ENCODE measurements at places on chromosomes 6 and 20.

DNA sequence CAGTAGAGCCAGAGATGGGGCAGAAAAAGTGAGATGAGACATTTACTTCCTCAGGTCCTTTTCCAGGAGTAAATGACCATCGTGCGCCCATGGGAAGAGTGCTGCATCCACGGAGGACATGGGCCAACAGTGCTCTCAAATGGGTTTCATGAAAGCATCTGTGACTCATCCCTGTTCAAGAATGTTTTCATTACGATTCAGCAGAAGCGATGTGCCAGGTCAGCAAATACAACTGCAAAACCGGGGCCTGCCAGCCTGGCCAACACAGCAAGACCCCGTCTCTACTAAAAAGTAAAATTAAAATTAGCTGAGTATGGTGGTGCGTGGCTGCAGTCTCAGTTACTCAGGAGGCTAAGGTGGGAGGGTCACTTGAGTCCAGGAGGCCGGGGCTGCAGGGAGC is 125.1 kb downstream of the LY86 start:
- DNase-seq, result no peak

DNA sequence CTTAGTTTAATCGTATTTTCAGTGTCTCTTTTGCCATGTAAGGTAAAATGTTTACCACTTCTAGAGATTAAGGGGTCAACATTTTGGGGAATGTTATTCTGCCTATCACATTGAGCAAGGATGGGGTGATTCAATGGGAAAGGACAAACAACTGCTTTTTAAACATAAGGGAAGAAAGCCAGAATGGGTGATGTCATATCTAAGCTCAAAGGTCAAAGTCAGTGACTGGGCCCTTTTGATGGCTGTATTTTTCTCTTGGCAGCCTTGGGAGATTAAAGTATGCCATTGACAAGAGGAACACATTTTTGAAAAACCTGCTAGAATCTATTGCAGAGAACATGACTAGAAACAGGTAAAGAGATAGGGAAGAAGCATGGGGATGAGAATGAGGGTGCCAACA is 477.3 kb upstream of the IRAK1BP1 start:
- no peak for DNase-seq

GRCh38 chr20:44354979-44355497 is 461 bp upstream of the HNF4A start:
- no peak for DNase-seq

DNA sequence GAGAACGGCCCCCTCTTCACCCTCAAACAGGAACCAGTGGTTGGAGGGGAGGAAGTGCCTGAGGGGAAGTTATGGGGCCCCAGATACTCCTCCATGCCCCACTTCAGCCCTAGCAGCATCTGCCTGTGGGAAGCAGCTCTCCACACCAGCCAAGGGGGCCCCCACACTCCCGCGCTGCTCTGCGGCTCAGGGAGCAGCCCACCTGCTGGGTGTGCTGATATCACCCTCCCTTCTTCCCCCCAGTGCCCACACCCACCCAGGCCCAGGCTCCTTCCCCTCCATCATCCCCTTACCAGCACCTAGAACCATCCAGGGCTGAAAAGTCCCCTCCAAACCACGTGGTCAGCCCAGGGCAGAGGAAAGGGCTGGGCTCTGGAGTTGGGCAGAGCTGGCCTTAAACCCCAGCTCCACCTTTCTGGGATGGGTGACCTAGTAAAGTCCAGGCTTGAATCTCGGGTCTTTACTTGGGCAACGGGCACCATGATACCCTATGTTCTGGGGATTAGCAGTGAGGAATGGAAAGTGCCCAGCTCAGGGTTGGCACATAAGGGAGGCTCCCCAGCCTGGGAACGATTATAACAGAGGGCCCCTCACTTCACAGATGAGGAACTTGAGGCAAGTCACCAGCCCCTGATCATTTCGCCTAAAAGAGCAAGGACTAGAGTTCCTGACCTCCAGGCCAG is 663 bp downstream of the LST1 start:
- DNase-seq, result peak; percentile 12

GRCh38 chr20:61387204-61387953 is 135.3 kb downstream of the CDH4 start:
- no peak for DNase-seq

DNA sequence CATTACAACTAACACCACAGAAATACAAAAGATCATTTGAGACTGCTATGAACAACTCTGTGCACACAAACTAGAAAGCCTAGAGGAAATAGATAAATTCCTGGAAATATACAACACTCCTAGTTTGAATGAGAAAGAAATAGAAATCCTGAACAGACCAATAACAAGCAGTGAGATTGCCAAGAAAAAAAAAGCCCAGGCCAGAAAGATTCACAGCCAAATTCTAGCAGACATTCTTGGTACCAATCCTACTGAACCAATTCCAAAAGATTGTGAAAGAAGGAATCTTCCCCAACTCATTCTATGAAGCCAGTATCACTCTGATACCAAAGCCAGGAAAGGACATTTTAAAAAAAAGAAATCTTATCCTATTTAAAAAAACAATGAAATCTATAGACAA is 7.0 kb upstream of the CDK19 start:
- DNase-seq, result no peak

GRCh38 chr6:166834049-166834448 is 122.3 kb downstream of the RNASET2 start:
- DNase-seq, result no peak

DNA sequence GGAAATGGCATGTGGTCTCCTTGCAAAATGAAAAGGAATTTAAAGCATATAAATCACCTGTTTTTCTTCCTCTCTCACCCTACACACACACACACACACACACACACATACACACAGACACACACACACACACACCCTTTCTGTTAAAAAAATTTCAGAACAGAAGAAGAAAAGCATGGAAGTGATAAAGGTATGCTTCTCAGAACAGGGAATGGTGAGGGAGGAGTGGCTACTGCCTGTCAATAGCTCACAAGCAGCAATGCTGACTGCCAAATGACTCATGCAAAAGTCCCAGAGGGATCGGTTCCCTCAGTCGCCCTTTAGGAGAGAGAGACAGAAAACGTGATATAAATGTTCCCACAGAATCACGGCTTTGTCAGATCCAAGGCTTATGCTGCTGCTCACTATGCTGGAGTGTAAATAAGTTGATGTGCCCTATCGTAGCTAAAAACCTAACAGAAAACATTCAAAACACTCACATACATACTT is 102.6 kb downstream of the IBTK start:
- no peak for DNase-seq

- DNase-seq, result no peak
Observed at GRCh38 chr6:134267917-134268361, 50.0 kb downstream of the SGK1 start.

DNA sequence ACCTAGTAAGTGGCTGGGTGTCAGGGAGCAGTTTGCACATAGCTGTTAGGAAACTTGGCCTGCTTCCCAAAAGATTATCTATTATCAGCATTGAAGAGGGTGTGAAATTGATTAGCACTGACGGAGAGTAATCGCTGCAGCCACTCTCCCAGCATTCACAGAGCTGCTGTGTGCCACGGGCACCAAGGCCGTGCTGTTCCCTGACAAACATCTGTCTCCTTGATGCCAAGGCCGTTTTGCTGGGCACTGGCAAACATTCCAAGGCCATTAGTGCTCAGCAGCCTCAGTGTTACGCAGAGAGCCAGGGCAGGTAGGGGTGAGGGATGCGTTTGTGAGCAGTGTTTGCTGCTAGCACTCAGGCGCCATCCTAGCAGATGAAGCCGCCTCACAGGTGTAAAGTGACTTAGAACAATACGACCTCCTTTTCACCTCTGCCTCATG is 57.7 kb upstream of the VSTM2L start:
- DNase-seq, result no peak

- no peak for DNase-seq
Observed at GRCh38 chr20:5928836-5929715, 21.3 kb downstream of the TRMT6 start.

- no peak for DNase-seq
Observed at GRCh38 chr20:37223053-37223452, 38.6 kb downstream of the GHRH start.

DNA sequence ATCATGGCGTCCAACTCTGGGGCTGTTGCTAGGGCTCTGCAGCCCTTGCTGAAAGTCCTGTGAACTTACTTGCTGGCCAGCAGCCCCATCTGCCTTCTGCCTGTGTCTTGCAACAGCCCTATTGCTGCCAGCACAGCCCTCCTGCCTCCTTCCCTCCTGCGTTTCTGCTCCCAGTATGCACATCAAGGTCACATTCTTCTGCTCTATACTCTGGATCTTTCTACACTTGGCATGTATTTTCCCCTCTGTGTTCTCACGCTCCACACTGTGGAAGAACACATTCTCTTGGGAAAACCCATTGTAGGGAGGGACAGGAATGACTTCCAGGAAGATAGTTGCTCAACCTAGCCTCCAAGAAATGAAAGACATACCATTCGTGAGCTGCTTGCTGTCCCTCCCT is 80.9 kb upstream of the PHACTR2 start:
- no peak for DNase-seq

GRCh38 chr6:39037707-39038106 is 10.9 kb upstream of the GLP1R start:
- no peak for DNase-seq

DNA sequence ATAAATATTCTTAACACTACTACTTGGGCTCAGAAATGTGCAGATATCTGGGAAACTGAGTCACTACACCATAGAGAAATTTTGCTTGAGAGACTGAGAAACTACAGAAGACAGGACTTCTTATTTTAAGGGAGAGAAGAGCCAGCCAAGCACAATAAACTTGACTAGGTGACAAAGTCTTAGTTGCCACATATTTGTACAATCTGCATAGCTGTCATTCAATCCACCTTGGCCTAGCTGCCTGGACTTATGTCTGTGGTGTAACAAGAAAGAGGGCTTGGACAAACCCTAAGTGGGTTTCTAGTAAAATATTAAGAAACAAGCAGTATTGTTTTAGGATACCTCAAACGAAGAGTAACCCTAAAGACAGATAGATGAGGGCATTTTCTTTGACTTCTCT is 21.8 kb upstream of the IRAK1BP1 start:
- DNase-seq, result no peak

- DNase-seq, result no peak
Observed at GRCh38 chr6:55495277-55495676, 83.7 kb downstream of the HMGCLL1 start.

DNA sequence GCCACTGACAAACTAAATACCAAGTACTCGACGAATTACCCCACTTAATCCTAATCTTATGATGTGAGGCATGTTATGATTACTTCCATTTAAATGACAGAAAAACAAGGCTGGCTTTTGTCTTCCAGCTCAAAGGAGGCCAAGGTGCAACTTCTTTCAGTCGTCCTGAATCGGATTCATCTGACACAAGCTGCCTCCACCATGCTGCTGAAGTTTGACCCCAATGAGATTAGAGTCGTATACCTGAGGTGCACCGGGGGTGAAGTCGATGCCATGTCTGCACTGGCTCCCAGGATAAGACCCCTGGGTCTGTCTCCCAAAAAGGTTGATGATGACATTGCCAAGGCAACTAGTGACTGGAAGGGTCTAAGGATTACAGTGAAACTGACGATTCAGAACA is 71.0 kb downstream of the CHD6 start:
- DNase-seq, result no peak

DNA sequence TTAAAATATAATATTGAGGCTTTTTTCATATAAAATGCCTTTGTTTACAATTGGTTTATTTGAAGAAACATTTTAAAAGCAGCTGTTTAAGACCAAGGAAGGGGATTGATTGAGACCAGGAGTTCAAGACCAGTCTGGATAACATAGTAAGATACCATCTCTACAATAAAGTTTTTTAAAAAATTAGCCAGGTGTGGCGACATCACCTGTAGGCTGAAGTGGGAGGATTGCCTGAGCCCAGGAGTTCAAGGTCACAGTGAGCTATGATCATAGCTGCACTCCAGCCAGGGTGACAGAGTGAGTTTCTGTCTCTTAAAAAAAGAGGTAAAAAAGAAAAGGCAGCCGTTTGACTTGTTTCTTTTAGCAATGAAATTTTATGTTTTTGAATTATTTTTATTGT is 117.0 kb downstream of the STXBP5 start:
- no peak for DNase-seq

- DNase-seq, result no peak
Observed at GRCh38 chr6:106667022-106667402, 37.6 kb downstream of the QRSL1 start.

GRCh38 chr20:47762699-47763268 is 22.5 kb downstream of the SULF2 start:
- no peak for DNase-seq

GRCh38 chr6:140440223-140440835 is 1065.9 kb upstream of the CITED2 start:
- DNase-seq, result no peak

GRCh38 chr20:44650771-44651433 is 597 bp downstream of the ADA start:
- DNase-seq, result peak; percentile 27

DNA sequence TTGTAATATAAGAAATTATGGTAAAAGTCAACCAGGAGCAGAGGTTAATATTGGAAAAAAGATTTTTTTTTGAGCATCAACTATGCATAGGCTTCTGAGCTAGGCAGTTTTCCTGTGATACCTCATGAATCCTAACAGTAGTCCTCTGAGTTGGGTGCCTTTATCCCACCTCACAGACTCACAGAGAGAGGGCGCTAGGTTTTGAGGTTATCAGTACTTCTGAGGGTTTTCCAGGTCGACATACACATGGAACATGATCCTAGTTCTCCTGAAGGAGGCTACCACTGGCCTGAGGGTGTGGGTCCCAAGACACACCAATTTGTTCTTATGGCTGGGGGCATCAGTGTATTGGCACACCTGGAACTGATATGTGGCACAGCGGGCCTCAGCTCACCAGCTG is 358.8 kb upstream of the JAG1 start:
- DNase-seq, result no peak

DNA sequence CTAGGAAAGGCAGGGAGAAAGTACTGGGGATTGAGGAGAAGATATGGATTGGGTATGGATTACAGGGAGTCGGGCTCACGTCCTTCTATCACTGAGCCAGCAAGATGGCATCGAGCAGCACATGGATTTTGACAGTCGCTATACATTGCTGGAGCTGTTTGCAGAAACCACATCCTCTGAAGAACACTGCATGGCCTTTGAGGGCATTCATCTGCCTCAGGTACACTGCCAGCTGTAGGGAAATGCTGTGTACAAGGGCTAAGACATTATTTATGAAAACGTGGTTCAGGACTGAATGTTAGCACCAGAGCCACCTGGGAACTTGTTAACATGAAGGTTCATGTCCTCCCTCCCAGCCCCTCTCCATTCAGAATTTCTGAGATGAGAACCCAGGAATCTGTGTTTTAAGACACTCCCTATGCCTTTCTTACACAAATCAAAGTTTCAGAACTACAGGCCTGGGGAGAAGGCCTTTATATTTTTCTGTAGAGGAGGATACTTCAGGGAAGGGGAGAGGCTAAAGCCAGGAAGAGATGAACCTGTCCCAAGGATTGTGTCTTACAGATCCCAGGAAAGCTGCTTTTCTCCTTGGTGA is 3.5 kb downstream of the CUL9 start:
- DNase-seq, result no peak

DNA sequence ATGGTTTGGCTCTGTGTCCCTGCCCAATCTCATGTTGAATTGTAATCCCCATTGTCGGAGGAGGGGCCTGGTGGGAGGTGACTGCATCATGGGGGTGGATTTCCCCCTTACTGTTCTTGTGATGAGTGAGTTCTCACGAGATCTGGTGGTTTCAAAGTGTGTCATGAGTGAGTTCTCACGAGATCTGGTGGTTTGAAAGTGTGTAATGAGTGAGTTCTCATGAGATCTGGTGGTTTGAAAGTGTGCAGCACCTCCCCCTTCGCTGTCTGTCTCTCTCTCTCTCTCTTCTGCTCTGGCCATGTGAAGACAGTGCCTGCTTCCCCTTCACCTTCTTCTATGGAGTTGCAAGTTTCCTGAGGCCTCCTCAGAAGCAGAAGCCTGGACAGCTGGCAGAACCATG is 87.6 kb downstream of the MYLK4 start:
- no peak for DNase-seq
